Stimulated activated CD8-positive, alpha-beta memory T cell treated with anti-CD3 and anti-CD28 coated beads, Interleukin-2, amount 100 ng/mL, for 1 hour (primary cell): ENCODE measurements at places on chromosomes 3 and 15.

DNA sequence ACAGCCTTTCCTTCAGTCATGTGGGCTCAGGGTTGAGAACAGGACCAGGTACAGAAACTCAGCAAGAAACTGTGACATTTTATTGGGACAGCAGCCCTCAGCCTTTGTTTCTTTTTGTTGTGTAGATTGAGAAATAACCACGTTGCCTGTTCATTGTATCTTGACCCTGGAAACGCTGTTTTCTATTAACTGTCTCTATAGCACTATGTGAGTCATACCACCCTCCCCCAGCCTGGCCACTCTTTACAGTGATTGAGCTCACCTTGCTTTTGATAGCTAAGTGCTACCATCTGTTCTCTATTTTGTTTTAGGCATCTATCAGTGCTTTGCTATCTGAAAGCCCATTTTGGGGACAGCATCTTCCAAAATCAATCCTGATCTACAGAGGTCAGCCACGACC lies 127.9 kb downstream of the CD47 start:
- DNase-seq, result no peak

- no peak for DNase-seq
These were observed 22.7 kb upstream of the ALCAM start for GRCh38 chr3:105343991-105344390.

- no peak for DNase-seq
These were observed 114.9 kb downstream of the PDZRN3 start for GRCh38 chr3:73509816-73510215.

DNA sequence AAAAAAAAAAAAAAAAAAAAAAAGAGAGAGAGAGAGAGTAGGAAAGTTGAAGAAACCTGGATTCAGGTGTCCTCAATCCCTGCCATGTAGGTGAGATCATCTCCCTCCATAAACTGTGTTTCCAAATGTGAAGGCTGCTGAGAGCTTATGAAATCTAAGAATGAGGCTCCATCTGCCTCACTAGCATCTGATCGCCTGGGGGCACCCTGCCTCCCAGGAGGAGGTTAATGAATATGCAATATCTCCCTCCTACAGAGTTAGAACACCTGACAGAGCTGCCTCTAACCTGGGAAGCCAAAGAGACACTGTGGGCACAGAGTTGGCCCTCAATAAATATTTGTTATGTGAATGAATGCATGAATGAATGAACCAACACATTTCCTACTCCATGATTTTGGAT lies 23.8 kb upstream of the ZNF148 start:
- no peak for DNase-seq

GRCh38 chr3:65371053-65371452 lies 667.7 kb downstream of the MAGI1 start:
- no peak for DNase-seq
